ENCODE measurements at places on chromosomes 1 and 21. TPM values are rescaled to one million over a fixed set of nuclear protein-coding genes. Genes with fewer than 3 reads are reported as not detected.

The CR1L gene
- not detected for polyA plus RNA-seq

The LRP8 gene
- polyA plus RNA-seq = 0.37 TPM

The RNU1-3 gene
- polyA plus RNA-seq = not detected

The ADCY10 gene
- 0.16 TPM for polyA plus RNA-seq

The EIF4G3 gene
- 22.5 TPM for polyA plus RNA-seq

The ERO1B gene
- polyA plus RNA-seq = 6.8 TPM

The C1orf167 gene
- polyA plus RNA-seq = 9.0 TPM

The RAP1GAP gene
- 0.42 TPM for polyA plus RNA-seq

DNA sequence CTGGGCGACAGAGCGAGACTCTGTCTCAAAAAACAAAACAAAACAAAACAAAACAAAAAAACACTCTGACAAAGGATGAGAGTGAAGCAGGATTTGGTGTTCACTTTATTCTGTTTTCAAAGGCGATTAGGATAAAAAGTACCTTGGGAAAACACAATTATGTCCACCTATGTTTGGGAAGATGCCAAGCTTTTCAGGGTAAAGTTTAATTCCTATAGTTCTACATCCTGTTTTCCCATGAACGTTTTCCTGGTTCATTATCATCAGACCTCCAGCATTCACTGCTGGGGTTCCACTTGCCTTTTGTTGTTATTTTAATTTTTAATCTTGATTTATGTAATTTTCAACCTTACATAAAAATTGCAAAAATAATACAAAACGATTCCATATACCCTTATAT is 4.9 kb upstream of the NID1 start:
- DNase-seq = no peak

DNA sequence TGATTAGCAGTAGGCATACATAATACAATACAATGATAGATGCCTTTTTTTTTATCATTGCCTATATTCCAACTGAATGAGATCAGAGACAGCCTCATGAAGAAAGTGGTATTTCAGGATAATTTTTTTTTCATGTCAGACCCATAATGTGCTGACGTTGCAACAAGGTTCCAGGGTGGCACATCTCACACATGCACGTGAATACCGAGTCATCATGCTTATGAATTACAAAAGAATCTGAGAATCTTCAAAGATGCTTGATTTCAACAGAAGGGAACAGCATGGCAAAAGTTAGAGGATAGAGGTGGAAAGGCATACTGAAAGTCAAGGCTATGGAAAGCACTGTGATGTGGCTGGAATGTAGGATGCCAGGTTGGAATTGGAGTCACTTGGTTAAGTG is 5.0 kb upstream of the RNF11 start:
- no peak for DNase-seq

GRCh38 chr1:209455661-209456358 is 127.7 kb upstream of the CAMK1G start:
- DNase-seq = no peak

- no peak for DNase-seq
These were observed 33.1 kb upstream of the COL6A2 start for GRCh38 chr21:46064870-46065214.

DNA sequence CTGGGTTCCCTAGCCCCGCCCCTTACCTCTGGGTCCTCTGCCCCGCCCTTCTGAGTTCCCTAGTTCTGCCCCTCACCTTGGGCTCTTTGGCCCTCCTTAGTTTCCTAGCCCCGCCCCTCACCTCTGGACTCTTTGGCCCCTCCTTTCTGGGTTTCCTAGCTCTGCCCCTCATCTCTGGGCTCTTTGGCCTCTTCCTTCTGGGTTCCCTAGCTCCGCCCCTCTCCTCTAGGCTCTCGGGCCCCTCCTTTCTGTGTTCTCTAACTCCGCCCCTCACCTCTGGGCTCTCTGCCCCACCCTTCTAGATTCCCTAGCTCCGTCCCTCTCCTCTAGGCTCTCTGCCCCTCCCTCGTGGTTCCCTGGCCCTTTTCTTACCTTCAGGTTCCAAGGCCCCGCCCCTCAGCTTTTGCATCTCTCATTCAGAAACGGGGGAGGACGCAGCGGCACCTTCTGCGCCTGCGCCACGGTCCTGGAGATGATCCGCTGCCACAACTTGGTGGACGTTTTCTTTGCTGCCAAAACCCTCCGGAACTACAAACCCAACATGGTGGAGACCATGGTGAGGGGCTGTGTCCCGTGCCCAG is 88.5 kb downstream of the PTPRU start:
- DNase-seq = no peak

DNA sequence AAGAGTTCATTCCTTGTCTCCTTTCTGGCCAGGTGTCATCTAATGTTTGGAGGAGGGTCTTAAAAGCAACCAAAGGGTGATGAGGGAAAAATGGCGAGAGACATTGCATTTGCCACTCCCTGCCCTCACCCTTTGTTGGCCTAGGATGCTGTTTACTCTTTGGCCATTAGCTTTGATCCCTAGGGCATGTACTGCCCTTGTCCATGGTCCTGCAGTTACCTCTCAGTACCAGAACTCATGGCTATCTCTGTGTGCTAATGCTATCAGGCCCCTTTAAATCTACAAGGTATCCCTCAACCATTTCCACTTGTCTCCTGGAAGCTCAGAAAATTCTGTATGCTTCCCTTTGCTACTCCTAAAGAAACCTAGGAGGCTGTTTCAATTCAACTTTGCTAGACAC is 424.8 kb upstream of the PLXNA2 start:
- DNase-seq = no peak

GRCh38 chr1:86382878-86383277 is 13.2 kb downstream of the ODF2L start:
- DNase-seq = no peak

DNA sequence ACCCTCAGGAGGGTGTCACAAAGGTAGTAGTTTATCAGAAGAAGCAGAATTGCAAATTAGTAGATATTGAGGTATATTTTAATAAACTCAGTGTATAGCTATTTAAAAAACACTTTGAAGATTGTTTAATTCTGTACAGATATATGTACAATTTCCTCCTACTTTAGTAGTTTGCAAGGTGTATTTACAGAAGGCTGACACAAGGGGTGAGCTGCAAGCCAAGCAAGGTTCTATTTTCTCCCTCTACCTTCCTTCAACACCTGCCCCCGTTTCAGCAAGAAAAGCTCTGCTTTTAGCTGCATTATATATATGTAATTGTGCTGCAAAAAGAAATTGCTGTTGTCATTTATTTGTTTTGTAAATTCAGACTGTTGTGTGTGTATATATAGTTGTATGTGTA is 674.2 kb upstream of the PKN2 start:
- no peak for DNase-seq

- DNase-seq = no peak
These were observed 13.5 kb upstream of the ENO1 start for GRCh38 chr1:8892026-8892425.

DNA sequence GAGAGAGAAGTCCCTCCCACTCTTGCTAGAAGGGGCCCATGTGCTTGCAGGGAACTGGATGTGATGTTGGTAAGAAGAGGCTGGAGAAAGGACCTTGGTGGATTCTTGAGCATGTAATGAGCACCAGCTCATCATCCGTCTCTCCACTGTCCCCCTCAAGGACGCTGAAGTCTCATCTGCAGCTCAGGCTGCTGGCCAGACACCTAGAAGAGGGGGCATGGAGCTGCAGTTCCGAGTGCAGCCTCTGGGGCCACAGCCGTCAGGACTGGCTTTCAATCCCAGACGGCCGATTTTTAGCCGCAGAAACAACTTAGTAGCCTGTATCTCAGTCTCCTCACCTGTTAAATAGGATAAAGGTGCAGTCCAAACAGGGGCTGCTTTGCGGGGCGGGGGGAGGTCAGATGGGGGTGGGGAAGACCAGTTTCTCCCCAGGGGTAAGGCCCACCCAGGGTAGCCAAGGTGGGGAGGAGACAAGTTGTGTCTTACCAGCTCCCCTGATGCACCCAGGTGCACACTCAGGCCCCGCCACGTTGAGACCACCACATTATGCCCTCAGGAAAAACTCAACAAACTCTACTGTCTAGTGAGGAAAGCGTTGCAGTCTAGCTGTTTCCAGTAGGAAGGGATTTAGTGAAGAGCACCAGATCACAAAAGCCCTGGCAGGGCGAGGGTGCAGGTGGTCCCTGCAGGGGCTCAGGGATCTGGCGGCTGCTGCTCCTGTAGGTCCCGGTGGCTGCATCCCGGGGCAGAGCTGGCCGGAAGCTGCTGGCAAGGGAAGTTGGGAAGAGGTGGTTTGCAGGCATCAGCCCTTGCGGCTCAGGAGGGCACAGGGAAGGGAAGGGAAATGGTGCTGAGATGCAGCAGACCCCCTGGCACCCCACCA is 29.5 kb downstream of the LDLRAP1 start:
- DNase-seq = no peak

DNA sequence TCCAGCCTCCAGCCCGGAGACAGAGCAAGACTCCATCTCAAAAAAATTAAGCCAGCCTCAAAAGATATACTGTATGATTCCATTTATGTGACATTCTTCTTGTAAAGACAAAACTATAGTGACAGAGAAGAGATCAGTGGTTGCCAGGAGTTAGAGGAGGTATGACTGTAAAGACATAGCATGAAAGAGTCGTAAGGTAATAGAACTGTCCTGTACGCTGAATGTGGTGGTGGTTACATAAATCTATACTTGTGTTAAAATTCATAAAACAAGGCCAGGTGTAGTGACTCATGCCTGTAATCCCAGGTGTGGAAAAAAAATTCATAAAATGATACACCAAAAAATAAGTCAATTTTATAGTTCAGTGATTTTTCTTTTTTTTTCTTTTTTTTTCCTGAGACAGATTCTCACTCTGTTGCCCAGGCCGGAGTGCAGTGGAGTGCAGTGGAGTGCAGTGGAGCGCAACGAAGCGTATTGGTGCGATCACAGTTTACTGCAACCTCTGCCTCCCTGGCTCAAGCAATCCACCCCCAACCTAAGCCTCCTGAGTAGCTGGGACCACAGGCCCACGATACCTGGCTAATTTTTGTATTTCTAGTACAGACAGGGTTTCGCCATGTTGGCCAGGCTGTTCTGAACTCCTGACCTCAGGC is 84.9 kb upstream of the CXADR start:
- no peak for DNase-seq

GRCh38 chr1:44276901-44277300 is 63.6 kb downstream of the DMAP1 start:
- no peak for DNase-seq

DNA sequence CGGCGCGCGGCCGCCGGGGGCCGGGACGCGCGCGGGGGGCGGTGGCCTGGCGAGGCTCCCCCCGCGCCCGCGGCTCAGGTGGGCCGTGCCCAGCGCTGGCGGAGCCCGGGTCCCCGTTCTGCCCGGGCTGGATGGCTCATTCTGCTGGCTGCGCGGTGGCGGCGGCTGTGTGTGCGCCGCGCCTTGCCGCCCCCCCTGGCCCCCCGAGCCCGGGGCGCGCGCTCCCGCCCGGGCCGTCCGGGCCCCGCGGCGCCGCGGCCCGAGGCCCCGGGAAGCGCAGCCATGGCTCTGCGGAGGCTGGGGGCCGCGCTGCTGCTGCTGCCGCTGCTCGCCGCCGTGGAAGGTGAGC is at the start of gene EPHB2:
Gene EPHB2 (plus strand): TSS at position 139 of the 349 bp plus-strand sequence. CDS start 144 bp downstream, at position 283.
- DNase-seq = no peak

GRCh38 chr1:19033926-19034680 is 77.6 kb upstream of the IFFO2 start:
- no peak for DNase-seq

- no peak for DNase-seq
These were observed 363.6 kb downstream of the PBX1 start for GRCh38 chr1:164922585-164922984.

GRCh38 chr1:9792156-9793042 is 31.4 kb downstream of the CLSTN1 start:
- no peak for DNase-seq

DNA sequence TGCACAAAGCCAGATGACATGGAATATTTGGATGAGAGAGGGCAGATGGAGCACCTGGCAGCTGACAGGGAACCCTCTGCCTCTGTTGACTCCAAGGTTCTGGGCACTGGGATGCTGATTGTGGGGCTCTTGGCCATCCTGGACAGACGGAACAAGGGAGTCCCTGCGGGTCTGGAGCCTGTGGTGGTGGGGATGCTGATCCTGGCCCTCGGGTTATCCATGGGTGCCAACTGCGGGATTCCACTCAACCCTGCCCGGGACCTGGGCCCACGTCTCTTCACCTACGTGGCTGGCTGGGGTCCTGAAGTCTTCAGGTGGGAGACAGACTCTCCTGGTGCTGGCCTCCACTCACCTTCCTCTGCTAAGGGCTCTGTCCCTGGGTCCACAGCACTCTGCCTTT is 1.8 kb upstream of the ATP8B2 start:
- DNase-seq = no peak

DNA sequence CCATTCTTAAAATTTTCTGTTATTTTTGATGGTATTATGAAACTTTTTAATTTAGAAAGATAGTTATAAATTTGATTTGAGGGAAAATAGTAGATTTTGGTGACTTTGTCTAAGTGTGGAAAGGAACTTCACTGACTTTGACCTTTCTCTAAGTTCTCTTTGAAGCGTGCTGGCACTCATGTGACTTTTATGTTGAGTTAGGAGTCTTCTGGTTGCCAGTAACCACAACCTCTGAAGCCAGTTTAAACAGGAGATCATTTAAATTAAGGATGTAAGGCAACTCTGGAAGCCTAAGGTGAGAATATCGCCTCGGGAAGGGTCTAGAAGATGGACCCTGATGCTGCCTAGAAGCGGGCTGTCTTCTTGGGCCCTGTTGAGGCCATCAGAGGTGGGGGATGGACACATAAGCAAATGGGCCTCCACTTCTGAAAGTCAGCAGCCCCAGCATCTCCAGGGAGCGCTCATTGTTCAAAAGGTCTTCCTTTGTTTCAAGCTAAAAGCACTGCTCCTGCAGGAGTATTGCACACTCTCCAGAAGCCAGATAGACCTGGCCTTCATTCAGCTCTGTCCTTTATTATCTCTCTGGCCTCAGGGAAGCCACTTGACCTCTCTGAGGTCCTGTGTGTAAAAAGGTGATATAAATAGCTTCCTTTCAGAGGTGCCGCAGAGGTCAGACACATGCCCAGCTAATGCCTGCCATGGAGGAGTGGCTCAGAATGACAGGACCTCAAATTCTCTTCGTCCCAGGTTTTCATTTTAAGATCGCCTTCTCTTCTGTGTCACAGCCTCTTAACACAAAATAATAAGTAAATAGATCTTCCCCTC is 5.1 kb upstream of the RCAN1 start:
- no peak for DNase-seq

DNA sequence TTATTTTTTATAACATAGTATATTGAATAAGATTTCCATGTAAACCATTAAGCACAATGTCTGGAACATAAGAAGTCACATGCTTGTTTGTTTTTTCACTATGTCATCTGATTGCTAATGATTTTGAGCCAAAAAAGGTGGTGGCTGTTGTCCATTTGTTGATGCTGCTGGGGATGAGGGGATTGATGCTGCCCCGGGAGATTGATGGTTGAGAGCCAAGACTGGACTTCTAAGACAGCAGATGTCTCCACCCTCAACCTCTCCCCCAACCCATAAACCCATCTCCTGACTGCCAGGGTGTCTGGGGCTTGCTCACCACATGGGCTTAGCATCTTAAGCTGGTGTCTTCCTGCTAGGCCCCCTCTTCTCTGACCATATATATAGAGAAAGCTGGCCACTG is 35.8 kb upstream of the CD34 start:
- no peak for DNase-seq
